Neural progenitor cell (in vitro differentiated cells): ENCODE measurements at places on chromosomes 7 and 10. TPM values are rescaled to one million over a fixed set of nuclear protein-coding genes. Genes with fewer than 3 reads are reported as not detected.

The TEX47 gene
- not detected in 2 replicates for total RNA-seq

The CYP2W1 gene
- 0.06 TPM in 1 of 2 replicates, not detected in the other for total RNA-seq

The CCDC201 gene
- total RNA-seq = not detected in 2 replicates

The BAG3 gene
- total RNA-seq = 2.3 and 6.7 TPM in 2 replicates

- no peaks in the 10 kb centered on the region for H3K36me3 ChIP-seq
- no peaks in the 10 kb centered on the region for H3K27me3 ChIP-seq
- DNase-seq = no peak
- H3K4me3 ChIP-seq = no peak overlapping the region
Measured at GRCh38 chr7:151661587-151661986, 141.9 kb upstream of the RHEB start.

The NPTX2 gene
- 5.6 and 10.5 TPM in 2 replicates for total RNA-seq

- no peaks in the 10 kb centered on the region for H3K36me3 ChIP-seq
- peaks cover 17% of the 10 kb centered on the region for H3K4me1 ChIP-seq
- H3K4me3 ChIP-seq = no peak overlapping the region
- no peaks in the 10 kb centered on the region for H3K27me3 ChIP-seq
- peak; percentile 79 for DNase-seq
Measured at GRCh38 chr7:55130395-55131141, 111.8 kb downstream of the EGFR start.

The CLCN1 gene
- not detected in 2 replicates for total RNA-seq

The PRPS1L1 gene
- total RNA-seq = not detected in 2 replicates

GRCh38 chr10:126497672-126498071 is 109.4 kb upstream of the ADAM12 start:
- no peak overlapping the region for H3K27ac ChIP-seq
- no peaks in the 10 kb centered on the region for H3K27me3 ChIP-seq
- H3K4me1 ChIP-seq = no peaks in the 10 kb centered on the region

The RARRES2 gene
- total RNA-seq = 0.19 and 0.43 TPM in 2 replicates

GRCh38 chr10:87589645-87590051 is 70.0 kb upstream of the PAPSS2 start:
- no peaks in the 10 kb centered on the region for H3K4me1 ChIP-seq
- no peak for DNase-seq
- no peaks in the 10 kb centered on the region for H3K36me3 ChIP-seq
- no peaks in the 10 kb centered on the region for H3K27me3 ChIP-seq
- no peak overlapping the region for H3K27ac ChIP-seq

DNA sequence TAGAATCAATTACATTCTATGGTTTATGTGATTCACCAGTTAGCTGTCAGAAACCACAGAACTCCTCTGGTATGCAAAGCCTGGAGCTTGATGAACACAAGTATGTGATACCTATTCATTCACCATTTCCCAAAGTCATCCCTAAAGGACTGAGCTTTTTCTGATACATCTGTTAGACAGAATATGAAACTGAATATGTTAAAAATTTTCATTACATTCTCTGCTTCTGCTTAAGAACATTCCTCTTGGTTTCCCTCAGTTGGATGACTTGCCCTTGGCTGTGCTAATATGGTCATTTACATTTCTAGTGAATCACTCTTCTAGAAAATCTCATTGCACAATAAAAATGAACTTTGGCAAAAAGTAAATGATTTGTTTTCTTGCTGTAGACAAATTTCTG is 10.8 kb upstream of the PON1 start:
- no peak overlapping the region for H3K27ac ChIP-seq
- no peaks in the 10 kb centered on the region for H3K4me1 ChIP-seq
- no peak for DNase-seq
- H3K36me3 ChIP-seq = no peaks in the 10 kb centered on the region
- H3K4me3 ChIP-seq = no peak overlapping the region

GRCh38 chr10:78416031-78417011 is 382.7 kb downstream of the RPS24 start:
- no peak for DNase-seq
- H3K4me1 ChIP-seq = peaks cover 6% of the 10 kb centered on the region
- no peaks in the 10 kb centered on the region for H3K36me3 ChIP-seq

GRCh38 chr7:138324941-138325340 is 135.1 kb upstream of the TRIM24 start:
- no peak overlapping the region for H3K4me3 ChIP-seq
- H3K27me3 ChIP-seq = no peaks in the 10 kb centered on the region
- H3K4me1 ChIP-seq = no peaks in the 10 kb centered on the region
- H3K36me3 ChIP-seq = no peaks in the 10 kb centered on the region
- DNase-seq = no peak

- no peaks in the 10 kb centered on the region for H3K36me3 ChIP-seq
- H3K27ac ChIP-seq = no peak overlapping the region
- H3K27me3 ChIP-seq = no peaks in the 10 kb centered on the region
- DNase-seq = no peak
Measured at GRCh38 chr7:28102797-28103196, 77.8 kb downstream of the JAZF1 start.

DNA sequence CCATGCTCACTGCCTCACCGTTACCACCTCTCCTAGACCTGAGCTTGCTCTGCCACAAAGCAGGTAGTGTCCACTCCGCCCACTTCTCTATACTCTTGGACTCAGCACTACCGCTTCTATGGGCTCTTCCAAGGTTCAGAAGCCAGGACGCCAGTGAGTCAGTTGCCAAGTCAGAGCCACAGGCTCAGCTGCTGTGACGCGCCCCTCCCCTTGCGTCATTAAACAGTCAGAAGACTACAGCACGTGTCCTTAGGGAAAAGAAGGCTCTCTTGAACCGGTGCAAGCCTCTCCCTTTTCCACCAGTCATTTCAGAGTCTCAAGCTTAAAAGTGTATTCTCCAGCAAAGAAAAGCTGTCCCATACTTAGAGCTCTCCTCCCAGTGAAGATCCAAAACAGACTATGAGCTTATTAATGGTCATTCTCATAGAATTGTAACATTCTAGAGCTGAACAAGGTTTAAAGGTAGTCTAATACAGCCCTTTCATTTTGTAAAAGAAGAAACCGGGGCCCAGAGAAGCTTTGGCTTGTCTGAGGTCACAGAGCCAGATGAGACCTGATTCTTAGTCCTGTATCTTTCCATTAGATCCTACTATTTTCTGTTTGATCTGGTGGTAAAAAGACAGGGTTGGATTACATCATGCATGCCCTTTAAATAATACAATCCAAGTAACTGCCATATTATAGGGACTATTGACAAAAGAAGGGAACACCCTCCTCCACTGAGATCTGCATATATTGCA is 40.9 kb upstream of the MET start:
- H3K4me3 ChIP-seq = no peak overlapping the region
- no peak overlapping the region for H3K27ac ChIP-seq
- H3K36me3 ChIP-seq = no peaks in the 10 kb centered on the region
- peak; percentile 26 for DNase-seq

DNA sequence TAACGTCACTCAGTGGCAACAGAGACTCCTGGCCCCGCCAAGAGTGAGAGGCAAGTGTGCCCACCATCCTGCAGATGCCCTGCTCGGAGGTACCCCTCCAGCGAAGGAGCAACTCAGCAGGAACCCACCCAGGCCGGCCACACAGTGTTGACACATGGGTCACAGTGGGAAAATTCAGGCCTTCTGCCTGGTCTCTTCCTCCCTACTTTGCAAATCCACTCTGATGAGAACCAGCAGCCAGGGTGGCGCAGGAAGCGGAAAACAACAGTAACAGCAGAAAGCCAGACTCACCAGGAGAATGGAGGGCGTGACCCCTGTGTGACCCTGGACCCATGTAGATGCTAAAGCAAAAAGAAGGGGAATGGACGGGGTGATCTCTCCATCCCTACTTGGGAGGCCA is 53.8 kb downstream of the CTBP2 start:
- no peak overlapping the region for H3K27ac ChIP-seq
- no peaks in the 10 kb centered on the region for H3K27me3 ChIP-seq
- peaks cover 11% of the 10 kb centered on the region for H3K36me3 ChIP-seq

GRCh38 chr10:124072106-124072505 is 21.3 kb downstream of the CHST15 start:
- H3K27me3 ChIP-seq = no peaks in the 10 kb centered on the region
- H3K4me1 ChIP-seq = peaks cover 35% of the 10 kb centered on the region
- H3K27ac ChIP-seq = no peak overlapping the region
- no peak for DNase-seq
- no peak overlapping the region for H3K4me3 ChIP-seq
- H3K36me3 ChIP-seq = no peaks in the 10 kb centered on the region

DNA sequence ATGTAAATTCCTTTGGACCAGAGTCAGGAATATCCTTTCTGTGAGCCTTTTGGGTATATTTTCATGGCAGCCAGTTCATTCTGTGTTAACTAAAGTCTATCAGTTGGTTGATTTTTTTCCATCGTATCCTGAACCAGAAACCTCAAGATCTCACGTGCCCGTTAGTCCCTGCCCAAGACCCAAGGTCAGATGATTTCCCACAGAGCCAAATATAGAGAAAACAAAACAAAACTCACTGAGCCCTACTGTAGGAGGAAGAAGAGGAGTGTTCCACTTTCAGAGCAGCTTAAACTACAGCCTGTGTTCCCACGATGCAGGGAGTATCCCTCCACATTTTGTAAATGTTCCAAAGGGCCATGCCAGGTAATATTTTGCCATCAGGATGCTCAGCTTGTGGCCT is 96.0 kb upstream of the ADO start:
- no peaks in the 10 kb centered on the region for H3K36me3 ChIP-seq
- DNase-seq = no peak
- H3K4me1 ChIP-seq = no peaks in the 10 kb centered on the region
- no peaks in the 10 kb centered on the region for H3K27me3 ChIP-seq
- no peak overlapping the region for H3K4me3 ChIP-seq
